Activated T-cell treated with anti-CD3 and anti-CD28 coated beads for 4 hours (primary cell): ENCODE measurements at places on chromosomes 11 and 22.

DNA sequence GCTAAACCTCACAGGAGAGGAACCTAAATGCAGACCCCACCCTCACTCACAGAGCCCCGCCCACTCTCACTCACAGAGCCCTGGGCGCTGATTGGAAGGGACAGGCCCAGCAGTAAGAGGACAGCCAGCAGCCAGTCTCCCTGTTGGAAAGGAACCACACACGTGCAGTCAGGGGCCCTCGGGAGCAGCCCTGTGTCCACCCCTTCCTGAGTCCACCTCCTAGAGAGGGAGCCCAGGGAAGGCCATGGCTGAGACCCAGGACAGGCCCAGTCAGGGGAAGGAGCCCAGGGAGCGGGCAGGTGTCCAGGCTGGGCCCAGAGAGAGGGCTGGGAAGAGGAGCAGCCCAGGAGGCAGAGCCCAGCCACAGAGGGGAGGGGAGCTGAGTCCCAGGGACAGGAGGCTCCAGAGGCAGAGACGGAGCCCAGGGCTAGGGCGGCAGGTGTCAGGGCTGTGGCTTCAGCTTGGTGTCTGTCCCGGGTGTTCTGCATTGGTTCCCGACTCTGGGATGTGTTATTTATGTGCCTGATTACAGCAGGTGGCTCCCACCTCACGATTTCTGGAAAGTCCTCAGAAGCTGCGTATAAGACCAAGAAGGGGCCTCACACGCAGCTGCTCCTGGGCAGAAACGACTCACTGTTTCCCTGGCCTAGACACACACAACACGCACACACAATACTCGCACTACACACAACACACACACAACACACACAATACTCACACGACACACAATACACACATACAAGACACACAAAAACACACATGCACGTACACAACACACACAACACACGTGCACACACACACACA lies 9.0 kb upstream of the APOBEC3H start:
- DNase-seq, result no peak

GRCh38 chr11:16763746-16764145 lies 25.3 kb downstream of the C11orf58 start:
- DNase-seq, result no peak

DNA sequence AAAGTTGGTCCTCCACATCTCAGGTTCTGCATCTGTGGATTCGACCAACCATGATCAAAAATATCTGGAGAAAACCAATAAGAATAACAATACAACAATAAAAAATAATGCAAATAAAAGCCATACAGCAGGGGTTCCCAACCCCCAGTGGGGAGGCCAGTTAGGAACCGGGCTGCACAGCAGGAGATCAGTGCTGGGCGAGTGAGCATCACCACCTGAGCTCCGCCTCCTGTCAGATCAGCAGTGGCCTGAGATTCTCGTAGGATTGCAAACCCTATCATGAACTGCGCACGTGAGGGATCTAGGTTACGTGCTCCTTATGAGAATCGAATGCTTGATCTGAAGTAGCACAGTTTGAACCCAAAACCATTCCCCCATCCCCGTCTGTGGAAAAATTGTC lies 25.4 kb upstream of the MYO18B start:
- DNase-seq, result no peak

DNA sequence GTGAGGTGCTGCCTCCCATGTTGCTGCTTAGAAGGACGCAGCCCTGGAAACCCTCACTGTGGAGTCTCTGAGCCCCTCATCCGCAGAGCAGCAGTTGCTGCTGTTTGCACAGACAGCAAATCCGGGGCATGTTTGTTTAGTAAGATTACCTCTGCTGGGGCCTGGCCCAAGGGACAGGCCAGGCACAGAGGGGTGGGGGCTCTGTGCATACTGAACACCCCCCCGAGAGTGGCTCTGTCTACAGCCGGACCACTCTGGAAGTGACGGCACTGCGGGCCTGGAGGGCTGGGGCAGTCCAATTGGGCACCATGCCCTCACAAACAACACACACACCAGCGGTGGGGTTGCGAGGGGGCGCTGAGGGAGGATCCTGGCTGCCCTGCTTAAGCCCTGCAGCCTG lies 22.9 kb upstream of the CCDC188 start:
- DNase-seq, result no peak

DNA sequence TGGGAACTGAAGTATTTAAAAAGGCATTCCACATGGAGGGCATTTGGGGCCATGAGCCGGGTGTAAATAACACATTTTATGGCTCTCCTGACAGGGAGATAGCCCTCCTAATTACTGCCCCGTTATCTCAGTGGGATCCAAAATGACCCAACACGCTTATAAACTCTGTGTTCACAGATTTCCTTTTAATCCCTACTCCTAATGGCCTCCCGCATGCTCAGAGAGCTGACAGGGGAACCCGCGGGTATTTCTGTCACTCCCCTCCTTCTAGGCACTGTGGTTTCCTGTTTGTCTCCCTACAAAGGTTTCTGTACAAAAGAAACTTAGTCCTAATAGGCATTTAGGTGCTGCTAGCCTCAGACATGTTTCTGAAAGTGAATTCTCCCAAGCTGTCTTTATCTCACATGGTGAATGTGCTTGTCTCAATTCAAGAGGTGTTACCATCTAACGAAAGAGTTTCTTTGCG lies 202.8 kb upstream of the SEZ6L start:
- no peak for DNase-seq

DNA sequence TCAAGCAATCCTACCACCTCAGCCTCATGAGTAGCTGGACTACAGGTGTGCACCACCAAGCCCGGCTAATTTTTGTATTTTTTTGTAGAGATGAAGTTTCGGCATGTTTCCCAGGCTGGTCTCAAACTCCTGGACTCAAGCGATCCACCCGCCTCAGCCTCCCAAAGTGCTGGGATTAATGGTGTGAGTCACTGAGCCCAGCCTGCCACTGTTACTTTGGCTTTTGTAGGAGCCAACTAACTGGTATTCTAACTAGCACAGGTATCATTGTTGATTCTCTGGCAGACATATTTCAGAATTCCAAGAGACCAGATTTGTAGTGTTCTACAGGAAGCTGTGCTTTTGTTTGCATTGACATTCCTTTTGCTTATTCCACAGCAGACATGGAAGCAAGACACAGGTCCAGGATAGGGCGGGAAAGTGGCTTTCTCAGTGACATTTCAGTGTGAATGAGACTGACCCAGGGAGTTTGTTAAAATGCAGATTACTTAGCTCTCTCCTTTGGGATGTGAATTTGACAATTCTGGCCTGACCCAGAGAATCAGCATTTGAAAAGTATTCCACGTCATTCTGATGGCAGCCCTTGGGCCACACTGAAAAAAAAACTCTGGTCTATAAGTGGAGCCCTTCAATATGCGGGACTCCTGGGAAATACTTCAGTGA lies 52.2 kb upstream of the PAX6 start:
- no peak for DNase-seq

DNA sequence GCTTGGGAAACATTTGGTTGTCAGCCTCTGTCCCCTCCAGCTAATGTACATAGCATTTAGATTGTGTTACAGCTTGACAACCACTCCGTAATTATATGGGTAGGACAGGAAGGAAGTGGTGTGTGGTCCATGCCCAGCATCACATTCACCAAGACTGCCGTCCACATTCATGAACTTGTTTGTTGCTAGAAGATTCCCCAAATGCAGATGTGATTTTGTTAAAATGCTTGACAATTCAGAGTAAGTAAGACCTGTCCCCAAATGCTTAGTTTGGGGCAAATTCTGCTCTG lies 1482.7 kb downstream of the TBC1D22A start:
- no peak for DNase-seq

- no peak for DNase-seq
Observed at GRCh38 chr11:33869481-33870422, 22.1 kb downstream of the LMO2 start.

DNA sequence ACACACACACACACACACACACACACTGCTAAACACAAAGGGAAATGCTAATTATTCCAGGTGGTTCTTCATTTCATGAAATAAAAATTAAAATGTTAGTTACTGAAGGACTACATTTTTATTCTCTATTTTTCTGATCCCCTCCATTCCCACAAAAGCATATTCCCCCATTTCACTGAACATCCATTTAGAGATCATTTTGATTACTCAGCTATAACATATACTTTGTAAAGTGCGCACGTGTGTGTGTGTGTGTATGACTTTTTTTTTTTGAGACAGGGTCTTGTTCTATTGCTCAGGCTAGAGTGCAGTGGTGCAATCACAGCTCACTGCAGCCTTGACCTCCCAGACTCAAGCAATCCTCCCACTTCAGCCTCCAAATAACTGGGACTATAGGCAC lies 42.6 kb downstream of the SLC35F2 start:
- no peak for DNase-seq

- DNase-seq, result peak; percentile 30
Observed at GRCh38 chr22:39135092-39135896, 17.2 kb downstream of the CBX7 start.

GRCh38 chr11:2222451-2222850 lies 47.9 kb downstream of the ASCL2 start:
- DNase-seq, result no peak

DNA sequence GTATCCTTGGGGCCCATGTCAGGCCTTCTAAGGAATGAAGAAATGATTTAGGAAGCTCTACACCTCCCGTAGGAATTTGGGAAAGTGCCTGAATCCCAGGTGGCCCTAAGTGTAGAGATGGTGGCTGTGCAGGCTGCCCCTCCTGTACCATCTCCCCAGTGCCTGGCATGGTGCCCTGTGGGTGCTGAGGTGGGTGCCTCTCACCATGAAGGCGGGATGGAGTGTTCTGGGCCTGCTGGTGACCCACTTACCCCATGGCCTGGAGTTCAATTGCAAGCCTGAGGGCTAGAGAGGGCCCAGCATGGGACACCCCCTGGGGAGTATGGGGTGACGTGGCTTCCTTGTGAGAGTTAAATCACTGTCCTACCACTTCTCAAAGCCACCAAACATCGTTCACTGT lies 19.8 kb downstream of the SAMM50 start:
- DNase-seq, result no peak

- no peak for DNase-seq
Observed at GRCh38 chr11:75031224-75031753, 42.6 kb downstream of the NEU3 start.

- DNase-seq, result no peak
Observed at GRCh38 chr11:10673501-10674062, 20.0 kb downstream of the IRAG1 start.

DNA sequence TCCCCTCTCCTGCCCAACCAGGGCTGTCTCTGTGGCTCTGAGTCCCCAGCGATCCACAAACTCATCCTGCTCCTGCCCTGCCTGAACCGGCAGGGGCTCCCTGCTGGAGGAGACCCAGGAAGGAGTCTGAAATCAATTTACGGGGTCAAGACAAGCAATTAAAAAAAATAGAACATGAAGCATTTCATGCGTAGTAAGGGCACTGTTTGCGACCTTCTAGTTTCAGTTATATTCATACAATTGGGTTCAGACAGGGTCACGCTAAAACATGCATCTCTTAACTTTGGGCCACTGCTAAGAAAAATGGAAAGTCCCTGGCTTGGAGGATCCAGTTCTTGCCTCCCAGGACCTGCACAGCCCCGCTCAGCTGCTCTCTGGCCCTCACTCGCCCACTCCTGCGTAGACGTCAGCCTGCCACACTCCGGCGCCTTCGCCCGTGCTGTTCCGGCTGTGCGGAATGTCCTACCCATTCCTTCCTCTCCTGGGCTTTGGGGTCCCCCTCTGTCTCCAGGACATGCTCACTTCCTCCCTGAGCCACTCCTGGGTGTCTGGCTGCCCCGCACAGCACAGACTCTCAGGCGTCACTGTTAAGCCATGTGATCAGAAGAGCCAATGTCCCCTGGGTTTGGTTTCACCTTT lies 12.8 kb downstream of the NFAM1 start:
- no peak for DNase-seq

- peak; percentile 16 for DNase-seq
Observed at GRCh38 chr22:20243537-20244249, 24.4 kb downstream of the RTN4R start.

DNA sequence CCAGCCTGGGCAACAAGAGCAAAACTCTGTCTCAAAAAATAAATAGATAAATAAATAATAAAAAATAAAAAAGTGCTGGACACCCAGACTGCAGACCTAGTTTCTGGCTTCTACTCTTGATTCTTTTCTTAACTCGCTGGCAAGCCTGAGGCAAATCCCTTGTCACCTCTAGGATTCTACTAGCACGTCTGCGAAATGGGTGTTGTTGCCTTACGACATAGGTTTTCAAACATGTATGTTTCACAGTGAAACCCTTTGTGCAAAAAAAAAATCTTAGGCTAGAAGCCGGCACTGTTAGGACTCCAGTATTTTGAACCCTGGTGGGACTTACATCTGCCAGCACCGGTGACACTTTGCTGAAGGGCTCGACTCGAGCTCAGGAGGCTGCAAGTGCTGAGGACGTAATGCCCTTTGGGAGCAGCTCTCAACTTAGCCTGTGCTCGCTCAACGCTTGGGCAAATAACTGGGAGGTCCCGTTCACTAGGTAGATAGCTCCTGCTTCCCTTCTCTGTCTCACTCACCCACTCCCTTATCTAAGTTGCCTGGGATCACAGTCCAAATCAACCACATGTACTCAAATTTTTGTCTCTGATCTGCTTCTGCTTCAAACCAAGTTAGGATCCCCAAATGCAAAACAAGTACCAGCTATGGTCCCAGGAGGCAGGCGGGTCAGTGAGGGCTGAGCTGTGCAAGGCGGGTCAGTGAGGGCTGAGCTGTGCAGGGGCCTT lies 34.7 kb upstream of the MYH9 start:
- no peak for DNase-seq

GRCh38 chr22:39348909-39349505 lies 784 bp upstream of the SYNGR1 start:
- DNase-seq, result no peak

DNA sequence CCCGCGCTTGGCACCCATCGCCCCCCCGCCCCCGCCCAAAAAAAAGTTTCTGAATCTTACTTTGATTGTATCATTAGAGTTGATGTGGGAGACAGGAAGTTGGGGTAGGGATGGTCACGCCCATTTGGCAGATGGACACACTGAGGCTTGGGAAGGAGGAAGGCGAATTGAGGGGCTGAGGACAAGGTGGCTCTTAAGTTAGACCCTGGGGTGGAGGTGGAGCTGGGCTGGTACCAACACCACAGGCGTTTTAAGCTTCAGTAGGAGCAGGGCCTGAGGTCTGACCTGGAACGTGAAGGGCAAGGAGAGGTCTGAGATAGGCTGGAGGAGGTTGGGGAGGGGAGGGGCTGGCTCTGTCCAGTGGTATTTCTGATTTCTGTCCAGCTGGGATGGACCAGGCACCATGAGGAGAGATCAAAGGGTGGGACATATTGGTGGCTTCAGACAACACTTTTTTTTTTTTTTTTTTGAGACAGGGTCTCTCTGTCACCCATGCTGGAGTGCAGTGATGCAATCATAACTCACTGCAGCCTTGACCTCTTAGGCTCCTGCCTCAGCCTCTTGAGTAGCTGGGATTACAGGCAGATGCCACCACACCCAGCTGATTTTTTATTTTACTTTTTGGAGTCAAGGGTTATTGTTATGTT lies 799 bp upstream of the CDC42BPG start:
- DNase-seq, result no peak
